LoVo (cell line): ENCODE measurements at places on chromosomes 7 and 10.

DNA sequence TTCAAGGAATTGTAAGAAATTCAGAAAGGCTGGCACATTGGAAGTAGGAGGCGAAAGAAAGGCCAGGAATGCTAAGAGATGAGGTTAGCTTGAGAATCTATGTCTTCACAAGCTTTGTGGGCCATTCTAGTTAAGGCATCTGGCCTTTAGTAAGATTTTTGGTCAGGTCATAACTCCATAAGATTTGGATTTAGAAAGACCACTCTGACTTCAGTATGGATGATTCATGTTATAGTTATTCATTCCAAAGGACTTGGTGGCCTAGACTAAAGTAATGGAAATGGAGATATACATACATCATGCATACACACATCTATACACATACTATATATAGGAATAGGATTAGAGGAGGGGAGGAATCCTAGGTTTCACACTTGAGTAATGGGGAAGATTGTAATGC lies 77.5 kb downstream of the SEPTIN7 start:
- DNase-seq: no peak

- DNase-seq: no peak
Measured at GRCh38 chr7:153322991-153323390, 563.4 kb downstream of the ACTR3B start.

DNA sequence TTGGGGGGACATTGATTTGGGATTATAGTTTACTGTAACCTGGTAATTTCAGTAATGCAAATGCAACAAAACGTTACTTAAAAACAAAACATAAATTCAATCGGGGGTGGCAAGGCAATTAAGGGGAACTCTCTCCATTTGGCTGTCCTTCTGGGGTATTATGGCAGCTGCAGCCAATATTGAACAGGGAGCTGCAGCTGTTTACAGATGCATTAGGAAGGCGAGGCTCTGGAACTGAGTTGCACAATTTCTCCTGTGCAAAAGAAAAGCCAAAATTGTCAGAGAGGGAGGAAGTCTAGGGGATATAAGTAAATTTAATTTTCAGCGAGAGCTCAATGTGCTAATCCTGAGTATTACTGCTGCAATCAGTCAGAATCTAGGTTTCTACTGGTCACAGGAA lies 36.1 kb downstream of the NEUROD6 start:
- no peak for DNase-seq

- no peak for DNase-seq
Measured at GRCh38 chr10:106396192-106396591, 768.3 kb downstream of the SORCS1 start.

DNA sequence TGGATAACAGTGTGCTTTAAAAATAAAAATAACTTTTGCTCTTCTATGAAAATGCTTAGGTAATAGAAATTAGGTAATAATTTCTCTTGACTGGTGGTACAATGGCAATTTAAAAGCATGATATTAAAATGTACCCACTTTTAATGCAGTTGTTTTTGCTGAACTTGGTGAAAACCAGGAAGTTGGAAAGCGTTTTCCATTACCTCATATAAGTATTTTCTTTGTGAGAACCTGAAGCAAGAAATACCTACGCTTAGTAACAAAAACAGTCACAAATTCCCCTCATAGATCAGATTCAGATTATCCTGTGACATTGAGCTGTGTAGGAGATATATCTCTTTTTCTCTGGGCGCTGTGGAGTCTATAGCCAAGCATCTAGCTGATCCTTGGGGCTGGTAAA lies 689.0 kb upstream of the FZD8 start:
- no peak for DNase-seq

- no peak for DNase-seq
Measured at GRCh38 chr10:73088304-73088703, 8.4 kb downstream of the P4HA1 start.

DNA sequence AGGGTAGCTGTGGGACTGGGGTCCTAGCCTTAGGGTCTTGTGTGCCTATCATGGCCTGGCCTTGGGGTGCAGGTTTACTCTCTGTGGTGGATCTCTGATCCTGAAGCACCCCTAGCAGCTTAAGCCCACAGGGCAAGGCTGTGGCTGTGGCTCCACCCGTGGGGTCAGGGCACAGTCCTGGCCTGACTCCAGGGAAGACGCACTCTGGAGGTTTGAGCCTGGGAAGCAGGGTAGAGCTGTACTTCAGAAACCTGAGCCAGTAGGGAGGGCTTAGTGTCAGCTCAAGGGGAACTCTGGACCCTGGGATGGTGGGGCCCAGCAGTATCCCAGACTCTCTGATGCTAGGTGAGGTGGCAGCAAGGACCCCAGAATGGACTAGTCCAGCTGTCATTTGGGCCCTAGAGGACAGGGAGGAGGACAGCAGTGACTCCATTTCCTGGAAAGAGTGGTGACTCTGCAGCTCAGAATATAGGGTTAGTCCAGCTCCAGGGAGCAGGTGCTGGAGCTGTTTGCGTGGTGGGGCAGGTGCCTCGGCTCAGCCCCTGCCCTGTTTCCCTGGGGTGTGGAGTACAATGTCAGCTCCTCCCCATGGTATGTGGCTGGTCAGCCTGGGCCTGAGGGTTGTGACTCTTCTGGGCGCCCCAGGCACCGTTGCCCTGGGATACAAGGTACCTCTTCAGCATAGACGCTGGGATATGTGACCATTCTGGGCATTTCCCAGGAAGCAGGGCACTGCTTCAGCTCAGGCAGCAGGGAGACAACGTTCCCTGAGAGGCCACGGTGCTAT lies 15.8 kb downstream of the GTPBP4 start:
- DNase-seq: no peak

DNA sequence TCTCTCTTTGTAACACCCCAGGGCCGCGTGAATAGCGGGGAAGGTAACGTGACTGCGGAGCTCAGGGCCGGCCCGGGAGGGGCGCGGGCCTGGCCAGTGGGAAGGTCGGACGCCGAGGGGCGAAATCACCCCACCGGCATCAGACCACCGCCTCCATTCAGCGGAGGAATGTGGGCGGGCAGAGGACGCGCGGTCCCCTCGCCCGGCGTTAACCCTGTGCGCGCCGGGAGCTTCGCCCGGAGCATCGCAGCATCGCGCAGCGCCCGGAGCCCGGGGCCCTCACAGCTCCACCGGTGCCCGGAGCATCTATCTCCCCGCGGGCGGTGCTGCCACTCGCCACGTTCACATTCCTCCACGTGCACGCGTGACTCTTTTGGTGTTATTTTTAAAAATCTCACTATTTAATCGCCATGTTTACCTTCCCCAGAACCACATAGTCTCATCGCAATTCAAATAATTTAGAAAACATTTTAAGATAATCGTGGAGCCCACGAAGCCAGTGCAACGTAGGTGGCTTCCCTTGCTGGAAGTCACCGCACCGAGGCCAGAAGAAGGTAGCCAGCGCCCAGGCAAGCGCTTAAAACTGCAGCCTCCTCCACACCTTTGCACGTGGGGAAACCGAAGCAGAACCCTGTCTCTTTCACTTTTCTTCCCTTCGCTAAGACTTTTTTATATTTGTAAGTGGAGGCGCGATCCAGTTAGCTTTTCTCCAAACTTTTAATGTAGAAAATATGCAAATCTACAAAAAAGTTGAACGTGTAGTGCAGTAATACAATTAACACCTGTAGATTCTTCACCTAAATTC lies 21.8 kb downstream of the FGFBP3 start:
- DNase-seq: no peak

GRCh38 chr7:21542891-21543527 lies at the start of gene DNAH11:
Gene DNAH11, plus strand, starts transcription at chr7:21543039. Its CDS starts 207 bp downstream, at chr7:21543246.
- no peak for DNase-seq

DNA sequence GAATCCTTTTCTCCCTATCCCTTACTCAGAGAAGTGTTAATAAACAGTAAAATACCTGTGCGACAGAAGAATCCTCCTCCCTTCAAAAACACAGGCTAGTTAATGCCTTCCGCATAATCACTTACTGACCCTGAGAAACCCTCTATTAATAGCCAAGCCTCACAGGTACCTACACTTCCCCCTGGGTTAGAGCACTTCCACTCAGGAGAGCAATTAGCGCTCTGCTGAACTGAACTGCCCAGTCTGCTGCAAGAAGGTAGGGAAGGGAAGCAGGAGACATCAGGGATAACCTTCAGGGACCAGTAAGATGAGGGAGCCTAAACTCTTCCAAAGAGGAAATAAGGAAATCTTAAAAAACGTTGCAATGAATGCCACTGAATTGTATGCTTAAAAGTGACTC lies 39.6 kb downstream of the KIAA1549 start:
- DNase-seq: no peak

GRCh38 chr7:102152672-102153598 lies 133.7 kb upstream of the SH2B2 start:
- DNase-seq: no peak

DNA sequence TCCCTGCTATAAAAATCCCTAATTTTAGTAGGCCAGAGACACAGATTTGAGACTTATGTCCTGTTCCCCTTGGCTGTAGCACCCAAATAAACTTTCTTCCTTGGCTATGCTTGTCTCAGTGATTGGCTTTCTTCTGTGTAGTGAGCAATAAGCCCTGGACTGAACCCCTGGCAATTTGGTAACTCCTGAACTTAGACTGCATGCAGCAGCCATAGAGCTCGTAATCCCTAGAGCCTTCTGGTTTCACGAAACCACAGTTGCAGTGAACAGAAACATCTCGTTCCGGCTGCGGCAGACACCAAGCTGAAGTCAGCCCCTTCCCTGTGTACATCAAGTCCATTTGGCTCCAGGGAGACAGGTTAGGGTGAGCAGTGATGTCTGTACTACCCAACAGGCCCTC lies 172.2 kb downstream of the LYZL1 start:
- no peak for DNase-seq
